ENCODE measurements at places on chromosomes 3 and 15.

DNA sequence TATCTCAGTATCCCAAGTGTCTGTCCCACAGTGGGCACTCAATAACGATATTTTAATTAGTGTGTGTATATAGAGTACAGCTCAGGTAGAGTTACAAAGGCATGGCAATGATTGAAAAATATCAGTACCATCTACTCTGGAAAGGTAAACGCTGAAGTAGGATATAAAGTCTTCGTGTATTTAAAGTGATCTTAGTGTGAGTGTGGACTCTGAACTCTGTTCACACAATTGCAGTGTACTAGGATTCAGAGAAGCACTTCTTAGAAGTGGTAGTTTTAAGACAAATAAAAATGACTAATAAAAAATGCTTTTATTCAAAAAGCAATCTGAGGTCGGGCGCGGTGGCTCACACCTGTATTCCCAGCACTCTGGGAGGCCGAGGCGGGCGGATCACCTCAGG lies 62.9 kb upstream of the RAP2B start:
- DNase-seq = no peak

DNA sequence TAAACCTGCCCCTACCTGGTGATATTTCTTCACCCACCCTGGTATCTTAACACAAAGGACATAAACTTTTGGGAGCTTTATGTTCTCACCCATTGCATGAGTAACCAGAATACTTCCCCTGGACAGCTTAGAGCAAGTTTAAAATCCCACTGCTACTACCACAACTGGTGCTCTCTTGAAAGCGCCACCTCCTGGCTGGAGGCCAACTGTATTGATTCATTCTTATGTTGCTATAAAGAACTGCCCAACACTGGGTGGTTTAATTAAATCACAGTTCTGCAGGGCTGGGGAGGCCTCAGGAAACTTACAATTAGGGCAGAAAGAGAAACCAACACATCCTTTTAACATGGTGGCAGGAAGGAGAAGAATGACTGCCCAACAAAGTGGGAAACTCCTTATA lies 592.4 kb downstream of the EPHA3 start:
- DNase-seq = no peak

GRCh38 chr3:66115858-66116654 lies 77.3 kb upstream of the MAGI1 start:
- DNase-seq = peak; percentile 21

DNA sequence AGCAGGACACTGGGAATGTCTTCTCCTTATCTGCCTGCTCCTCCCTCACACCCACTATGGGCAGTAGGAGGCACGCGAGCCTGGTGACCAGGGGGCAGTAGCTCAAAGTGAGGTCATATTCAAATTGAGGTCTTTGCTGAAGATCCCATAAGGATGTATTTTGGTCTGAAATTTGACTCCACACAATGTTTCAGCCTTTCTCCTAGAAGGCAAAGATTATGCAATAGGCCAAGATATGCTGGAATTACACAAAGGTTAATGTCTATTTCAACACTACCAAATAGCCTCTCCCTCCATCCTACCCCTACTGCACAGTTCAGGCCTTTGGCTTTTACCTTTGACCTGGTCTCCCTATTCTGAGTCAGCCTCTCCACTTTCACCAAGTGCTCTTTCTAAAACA lies 203.0 kb downstream of the TIGIT start:
- DNase-seq = no peak

DNA sequence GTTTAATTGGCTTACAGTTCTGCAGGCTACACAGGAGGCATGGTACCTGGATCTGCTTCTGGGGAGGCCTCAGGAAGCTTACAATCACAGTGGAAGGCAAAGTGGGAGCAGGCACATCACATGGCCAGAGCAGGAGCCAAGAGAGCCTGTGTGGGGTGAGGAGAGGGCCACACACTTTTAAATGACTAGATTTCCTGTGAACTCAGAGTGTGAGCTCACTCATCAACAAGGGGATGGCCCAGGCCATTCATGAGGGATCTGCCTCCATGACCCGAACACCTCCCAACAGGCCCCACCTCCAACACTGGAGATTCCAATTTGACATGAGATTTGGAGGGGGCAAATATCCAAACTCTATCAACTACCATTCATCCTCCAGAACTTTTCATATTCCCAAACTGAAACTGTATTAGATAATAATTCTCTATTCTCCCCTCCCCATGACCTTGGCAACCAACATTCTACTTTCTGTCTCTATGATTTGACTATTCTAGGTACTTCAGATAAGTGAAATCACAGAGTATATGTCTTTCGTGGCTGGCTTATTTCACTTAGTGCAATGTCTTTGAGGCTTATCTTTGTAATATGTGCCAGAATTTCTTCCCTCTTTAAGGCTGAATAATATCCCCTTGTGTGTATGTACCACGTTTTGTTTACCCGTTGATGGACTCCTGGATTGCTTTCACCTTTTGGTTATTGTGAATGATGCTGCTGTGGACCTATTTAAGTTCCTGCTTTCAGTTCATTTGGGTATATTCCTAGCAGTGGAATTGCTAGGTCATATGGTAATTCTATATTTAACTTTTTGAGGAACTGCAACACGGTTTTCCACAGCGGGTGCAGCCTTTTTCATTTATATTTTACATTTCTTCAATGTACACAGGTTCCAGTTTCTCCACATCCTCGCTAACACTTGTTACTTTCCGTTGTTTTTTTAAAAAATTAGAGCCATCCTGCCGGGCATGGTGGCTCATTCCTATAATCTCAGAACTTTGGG lies 43.8 kb downstream of the TKT start:
- DNase-seq = no peak
